ENCODE measurements at places on chromosomes 7 and 10.

DNA sequence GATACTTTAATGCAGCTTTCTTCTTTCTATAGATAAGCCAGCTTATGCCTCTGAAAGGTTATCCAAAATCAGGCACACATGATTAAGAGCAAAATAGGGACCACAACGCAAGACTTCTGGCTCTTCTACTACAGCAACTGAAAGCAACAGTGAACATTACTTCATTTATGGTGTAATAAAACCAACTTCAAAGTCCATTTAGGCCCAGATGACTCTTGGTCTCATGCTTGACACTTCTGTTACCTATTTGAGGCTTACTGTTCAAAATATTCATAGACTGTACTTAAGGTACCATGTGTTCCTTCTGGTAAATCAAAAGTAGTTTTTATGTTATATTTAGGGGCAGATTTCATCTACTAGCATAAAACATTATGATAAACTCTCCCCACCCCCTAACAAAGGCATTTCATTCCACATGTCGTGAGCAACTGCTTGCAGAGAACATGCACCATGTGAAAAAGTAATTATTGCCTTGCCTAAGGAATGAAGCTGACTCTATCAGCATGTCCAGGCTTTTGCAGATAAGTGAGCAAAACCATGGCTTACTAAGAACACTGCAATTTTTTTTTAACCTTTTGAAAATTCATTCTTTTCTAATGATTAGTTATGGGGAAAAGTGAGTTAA, 154.9 kb upstream of the ITGB1 start:
- DNase-seq: no peak

DNA sequence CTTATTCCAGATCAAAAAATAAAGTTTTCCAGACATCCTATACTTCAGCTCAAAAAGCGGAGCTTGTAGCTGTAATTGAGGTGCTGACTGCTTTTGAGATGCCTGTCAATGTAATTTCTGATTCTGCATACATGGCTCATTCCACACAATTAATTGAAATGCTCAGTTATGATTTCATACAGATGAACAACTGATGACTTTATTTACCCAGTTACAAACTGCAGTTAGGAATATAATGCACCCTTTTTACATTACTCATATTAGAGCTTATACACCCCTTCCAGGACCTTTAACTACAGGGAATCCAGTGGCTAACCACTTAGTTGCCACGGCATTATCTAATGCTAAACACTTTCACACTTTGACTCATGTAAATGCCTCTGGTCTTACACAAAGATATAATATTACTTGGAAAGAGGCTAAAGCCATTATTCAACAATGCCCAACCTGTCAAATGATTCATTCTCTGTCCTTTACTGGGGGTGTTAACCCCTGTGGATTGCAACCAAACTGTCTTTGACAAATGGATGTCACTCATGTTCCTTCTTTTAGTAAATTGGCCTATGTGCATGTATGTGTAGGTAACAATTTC, 147.3 kb downstream of the ZNF33B start:
- DNase-seq: no peak

DNA sequence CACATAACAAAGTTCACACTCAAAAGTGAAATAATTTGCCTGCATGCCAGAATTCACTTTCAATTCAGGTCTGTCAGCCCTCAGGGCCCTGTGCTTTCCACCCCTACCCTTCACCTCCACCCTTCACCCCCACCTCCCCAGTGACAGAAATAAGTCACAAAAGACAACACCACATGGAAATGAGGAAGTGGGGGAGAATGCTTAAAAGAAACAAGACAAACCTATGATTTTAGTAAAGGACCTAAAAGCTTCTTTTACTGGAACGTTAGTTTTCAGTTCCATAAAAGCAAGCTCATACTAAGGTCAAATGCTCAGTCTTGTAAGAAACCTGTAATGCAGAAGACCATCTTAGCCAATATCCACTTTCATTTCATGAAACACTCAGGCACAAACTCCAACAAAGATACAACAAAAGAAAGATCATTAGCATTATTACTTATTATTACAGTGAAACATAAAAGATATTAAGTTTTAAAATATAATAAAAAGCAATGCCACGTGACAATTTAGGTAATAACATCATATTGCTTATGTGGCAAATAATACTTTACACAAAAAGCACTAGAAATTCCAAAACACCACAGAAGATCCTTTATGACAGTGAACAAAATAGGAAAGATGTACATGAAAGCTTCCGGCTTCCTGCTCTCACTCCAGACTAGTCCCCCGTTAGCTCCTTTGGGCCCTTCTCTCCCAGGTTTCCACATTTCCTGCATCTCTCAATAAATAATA, 112.1 kb downstream of the LMBR1 start:
- DNase-seq: peak; percentile 29

GRCh38 chr10:97590748-97591495, 1.4 kb downstream of the C10orf62 start:
- DNase-seq: no peak

GRCh38 chr7:147047696-147048095, 931.1 kb downstream of the CNTNAP2 start:
- DNase-seq: no peak

GRCh38 chr10:101400585-101400984, 46.6 kb downstream of the BTRC start:
- DNase-seq: no peak

GRCh38 chr7:125481323-125481722, 551.7 kb upstream of the POT1 start:
- DNase-seq: no peak

GRCh38 chr10:128498378-128498730, 372.1 kb upstream of the MKI67 start:
- no peak for DNase-seq

- peak; percentile 24 for DNase-seq
Measured at GRCh38 chr7:111855161-111855841, 293.0 kb upstream of the IMMP2L start.

GRCh38 chr7:108335269-108335918, 120.8 kb downstream of the NRCAM start:
- no peak for DNase-seq

DNA sequence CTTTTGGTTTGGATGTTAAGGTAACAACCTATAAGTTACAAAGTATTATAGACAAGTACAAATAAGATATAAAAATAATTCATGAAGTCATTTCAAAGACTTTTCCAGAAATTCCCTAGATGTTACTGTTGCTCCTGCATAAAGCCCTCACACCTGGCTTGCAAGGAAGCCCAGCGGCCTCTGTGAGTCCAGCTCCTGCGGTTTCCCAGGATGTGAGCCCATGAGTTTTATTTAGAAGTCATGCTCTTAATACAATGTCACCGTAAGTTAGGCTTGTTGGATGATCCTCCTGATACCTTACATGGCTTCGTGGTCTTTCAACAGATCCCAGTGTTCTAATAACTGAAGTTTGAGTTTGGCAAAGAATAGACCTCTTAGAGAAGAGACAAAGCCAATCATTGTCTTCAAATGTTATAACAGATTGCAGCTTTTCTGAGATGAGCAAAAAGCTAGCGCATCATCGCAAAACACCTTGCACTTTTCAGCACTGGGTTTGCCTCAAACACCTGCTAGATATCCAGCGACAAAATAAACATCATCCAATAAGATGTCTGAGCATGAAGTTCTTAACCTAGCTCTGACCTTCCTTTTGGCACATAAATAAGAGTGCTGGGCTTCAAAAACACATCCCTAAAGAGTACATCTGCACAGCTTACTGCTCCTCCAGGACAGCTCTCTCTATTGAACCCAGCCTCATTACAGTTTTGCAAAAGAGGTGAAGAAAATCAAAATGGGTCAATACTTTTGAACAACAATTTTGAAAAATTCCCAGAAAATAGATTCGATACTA, 3.6 kb downstream of the FAM171A1 start:
- DNase-seq: no peak

DNA sequence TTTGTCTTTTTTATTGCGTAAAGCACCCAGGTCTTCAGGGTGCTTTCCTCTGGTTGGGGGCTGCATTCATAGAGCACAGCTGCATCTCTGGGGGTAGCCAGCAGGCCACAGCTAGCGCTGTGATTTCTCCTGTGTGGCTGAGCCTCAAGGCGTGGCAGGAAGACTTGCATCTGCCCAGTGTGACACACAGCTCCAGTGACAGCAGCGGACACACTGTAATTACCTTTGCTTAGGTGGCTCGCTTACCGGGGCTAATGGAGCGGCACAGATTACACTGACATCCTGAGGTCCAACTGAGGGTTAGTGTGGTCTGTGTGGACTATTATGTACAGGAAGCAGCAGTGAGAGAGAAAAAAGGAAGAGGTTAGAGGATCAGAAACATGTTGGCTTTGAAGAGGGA, 27.1 kb downstream of the ABCB4 start:
- no peak for DNase-seq

GRCh38 chr7:43754596-43754995, 3.9 kb upstream of the BLVRA start:
- DNase-seq: no peak

- DNase-seq: no peak
Measured at GRCh38 chr7:135682191-135682590, 19.9 kb downstream of the STMP1 start.

DNA sequence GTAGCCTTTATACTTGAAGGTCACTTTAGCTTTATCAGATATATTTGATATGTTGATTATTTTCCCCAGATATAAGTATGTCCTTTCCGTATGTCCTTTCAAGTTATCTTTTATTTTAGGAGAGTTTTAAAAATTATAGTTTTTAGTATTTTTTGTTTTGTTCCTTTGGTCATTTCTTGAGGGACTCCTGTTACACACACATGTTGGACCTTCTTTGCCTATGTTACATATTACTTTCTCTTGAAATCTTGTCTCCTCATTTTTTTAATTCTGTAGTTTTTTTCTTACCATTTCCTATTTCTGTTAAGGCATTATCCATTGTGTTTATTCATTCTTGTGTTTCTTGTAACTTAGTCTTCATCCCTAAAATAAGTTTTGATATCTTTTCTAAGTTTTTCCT, 23.9 kb downstream of the GLCCI1 start:
- DNase-seq: no peak

- no peak for DNase-seq
Measured at GRCh38 chr10:86049442-86049841, 317.2 kb downstream of the GRID1 start.

DNA sequence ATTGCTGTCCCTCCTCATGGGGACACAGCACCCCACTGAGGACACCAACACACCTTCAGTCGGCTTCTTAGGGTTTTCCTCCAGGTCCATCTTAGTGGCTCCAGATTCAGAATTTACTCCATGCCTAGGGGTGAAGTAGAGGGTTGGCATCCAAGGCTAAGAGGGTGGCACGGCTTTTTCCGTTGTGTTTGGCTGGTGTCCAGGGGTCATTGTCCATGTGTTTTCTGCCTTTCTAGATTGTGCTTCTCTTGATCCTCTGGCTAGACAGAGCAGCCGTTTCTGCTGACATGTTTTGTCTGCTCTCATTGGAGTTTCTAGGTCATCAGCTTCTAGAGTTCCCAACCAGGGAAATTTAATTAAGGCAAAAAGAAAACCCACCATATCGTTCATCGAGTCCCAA, 291.6 kb upstream of the CELF2 start:
- DNase-seq: no peak

DNA sequence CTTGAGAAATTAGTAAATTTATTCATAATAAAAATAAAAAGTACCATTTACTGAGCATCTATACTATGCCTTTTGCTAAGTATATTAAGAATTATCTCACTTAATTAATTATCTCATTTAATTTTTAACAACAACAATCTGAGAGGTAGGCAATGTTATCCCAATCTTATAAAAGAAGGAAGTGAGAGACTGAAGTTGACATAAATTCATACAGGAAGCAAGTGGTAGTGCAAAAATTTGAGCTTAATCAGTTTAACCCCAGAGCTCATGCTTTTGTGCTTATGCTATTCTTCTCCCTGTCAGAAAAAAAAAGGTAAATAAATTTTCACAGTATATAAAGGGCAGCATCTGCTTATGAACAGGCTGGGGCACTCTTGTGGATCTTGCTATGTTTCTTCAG, 2.7 kb upstream of the LIPF start:
- no peak for DNase-seq

DNA sequence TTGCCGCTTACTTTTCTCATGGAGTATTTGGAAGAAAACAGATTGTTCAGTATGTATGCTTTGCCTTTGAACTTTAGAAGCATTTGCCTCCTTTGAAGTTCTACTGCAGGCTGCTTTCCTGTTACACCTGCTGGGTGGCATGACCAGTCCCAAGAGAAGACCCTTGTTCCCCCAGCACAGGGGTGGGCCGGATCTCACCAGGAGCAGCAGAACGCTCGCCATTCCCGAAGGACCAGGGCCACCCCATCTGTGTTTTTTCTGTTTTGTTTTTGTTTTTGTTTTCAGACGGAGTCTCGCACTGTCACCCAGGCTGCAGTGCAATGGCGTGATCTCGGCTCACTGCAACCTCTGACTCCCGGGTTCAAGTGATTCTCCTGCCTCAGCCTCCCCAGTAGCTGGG, 493.6 kb downstream of the PTPRN2 start:
- no peak for DNase-seq

GRCh38 chr7:108456845-108457540, 757 bp upstream of the NRCAM start:
- no peak for DNase-seq

DNA sequence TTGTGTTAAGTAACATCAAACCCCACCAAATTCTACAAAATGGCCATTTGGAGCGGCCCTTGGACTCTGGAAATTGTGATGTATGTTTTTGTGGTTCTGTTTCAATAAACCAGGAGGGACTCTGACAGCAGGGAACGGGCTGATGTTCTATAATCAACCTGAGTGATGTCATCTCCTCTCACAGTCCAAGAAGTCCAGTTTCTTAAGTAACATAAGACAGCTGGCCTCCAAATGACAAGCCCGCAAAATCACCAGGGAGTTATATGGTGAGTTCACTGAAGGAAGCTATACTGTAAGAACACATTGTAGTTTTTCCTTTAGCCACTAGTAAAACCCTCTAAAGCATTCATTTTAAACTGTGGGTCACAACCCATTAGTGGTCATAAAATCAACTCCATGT, 34.0 kb downstream of the GOT1 start:
- DNase-seq: no peak

- DNase-seq: no peak
Measured at GRCh38 chr10:30586828-30587227, 42.7 kb downstream of the LYZL2 start.

DNA sequence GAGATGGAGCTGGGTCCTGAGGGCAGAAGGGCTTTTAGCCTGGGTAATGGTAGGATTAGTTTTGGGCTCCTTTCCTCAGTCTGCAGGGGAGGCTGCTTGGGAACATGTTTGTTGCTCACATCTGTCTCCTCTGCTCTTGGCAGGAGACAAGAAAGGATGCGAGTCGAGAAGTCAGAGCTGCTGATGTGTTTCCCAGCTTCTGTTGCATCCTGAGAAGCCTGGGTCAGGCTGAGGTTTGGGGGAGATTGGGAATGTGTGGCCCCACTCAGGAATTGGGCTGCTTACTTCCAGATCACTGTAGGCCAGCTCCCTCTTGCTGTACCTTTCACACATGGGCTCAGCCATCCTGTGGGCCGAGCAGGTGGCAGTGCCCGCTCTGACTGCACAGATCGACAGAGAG, 79.2 kb downstream of the CCNY start:
- DNase-seq: no peak

Data from activated naive CD4-positive, alpha-beta T cell treated with anti-CD3 and anti-CD28 coated beads for 36 hours (primary cell).